ENCODE measurements at places on chromosomes 3 and 15.

DNA sequence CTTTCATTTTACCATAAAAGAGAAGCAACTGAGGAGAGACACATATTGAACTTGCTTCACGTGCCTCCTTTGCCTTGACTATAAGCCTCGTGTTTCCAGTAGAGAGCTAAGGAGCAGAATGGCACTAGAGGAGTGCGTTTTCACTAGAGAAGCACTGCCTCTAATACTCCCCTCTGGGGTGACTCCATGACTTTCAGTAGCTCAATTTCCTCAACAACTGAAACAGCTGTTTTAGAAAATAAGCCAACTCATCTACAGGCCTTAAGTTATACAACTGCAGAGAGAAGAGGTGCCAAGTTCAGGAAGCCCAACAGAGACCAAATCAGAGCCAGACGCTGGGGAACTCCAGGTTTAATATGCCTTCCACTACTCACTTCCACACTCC, 1.9 kb downstream of the UBP1 start:
- peak; percentile 76 for DNase-seq

DNA sequence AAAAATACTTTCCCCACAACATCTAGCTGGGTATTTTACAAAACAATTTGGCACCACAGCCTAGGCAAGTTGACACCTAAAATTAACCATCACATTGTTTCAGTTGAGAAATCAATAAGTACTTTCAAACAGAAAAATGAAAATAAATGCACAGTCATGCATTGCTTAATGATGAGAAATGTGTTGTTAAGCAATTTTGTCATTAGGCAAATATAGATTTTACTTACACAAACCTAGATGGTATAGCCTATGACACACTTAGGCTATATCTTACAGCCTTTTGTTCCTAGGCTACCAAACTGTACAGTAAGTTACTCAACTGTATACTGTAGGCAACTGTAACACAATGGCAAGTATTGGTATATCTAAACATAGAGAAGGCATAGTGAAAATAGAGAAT, 608.6 kb upstream of the BCHE start:
- DNase-seq, result no peak

DNA sequence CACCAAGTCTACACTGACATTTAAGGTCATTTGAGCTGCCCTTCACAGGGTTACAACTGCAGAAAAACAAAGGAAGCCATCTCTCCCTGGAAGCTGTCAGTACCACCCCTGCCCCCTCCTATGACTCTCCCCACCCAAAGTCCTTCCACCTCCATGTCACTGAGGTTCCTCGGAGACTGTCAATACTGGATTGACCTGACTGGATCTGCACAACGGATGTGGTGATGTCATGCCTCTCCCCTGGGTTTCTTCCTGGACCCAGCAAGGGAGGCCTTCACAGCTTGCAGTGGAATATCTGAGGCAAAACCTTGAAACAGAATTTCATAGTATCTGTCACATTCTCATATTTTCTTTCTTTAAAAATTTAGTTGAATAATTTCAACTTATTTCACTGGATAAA, 153.5 kb downstream of the CLSTN2 start:
- no peak for DNase-seq

DNA sequence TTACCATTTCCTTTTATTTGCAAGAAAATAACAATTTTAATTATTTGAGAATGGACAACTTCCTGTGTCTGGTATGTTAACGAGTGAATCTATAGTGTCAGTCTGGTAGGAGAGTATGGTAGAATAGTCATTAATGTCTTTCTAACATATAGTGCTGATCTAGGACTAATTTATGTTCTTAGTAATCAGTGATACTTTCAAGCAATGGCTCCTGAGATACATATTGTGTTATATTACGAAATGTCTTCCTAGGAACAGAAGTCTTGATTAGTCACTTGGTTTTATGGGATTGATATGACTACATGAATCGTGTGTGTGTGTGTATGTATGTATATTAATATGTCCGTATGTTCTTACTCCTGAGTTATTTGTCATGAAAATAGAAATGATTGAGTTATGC, 66.6 kb upstream of the PAQR5 start:
- DNase-seq, result peak; percentile 57

DNA sequence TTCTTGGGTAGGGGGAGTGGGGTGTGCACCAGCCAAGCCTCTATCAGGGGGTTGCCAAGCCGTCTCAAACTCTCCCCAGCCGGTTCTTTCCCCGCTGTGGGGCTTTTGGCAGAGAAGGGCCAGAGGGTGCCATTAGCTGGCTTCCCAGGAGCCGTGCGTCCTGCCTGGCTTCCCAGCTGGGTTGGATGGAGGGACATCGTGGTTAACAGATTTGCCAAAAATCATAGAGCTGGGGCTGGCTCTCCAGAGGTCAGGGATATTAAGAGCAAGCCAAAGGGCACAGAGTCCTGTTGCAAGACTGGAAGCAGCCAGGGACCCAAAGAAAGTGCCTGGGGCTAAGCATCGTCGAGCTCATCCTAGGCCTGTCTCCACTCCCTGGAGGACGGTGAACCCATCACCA, 104.6 kb upstream of the HES1 start:
- DNase-seq, result no peak

DNA sequence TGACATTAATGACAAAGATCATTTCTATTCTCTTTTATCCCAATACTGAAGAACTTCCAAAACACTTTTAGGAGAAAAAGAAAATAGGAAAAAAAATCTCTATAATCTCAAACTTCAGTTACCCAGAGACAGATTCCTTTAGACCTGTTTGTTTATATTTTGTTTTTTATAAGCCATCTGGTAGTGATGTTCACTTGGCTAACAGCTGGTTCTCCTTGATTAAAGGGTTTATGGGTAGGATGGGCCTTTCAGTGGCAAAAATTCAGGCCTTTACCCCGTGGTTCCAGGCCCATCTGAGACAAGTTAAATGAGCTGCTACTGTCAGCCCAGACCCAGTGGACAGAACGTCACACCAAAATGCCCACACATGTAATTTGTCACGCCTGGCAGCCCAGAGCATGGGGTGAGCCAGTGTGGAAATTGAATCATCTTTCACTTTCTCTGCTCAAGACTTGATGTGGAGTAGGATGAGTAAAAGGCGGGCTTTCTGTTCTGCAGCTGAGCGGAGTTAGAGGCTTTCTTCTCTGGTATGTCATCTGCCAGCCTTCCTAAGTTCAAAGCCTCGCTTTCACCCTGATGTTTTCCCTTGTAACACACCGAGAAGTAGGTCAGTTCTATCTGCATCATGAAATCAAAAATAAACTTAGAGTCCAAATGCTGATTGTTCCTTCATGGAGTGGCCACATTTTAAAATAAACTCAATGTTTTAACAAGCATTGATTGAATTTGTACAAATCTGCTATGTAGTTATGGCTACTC, 62.5 kb upstream of the SKOR1 start:
- peak; percentile 76 for DNase-seq

DNA sequence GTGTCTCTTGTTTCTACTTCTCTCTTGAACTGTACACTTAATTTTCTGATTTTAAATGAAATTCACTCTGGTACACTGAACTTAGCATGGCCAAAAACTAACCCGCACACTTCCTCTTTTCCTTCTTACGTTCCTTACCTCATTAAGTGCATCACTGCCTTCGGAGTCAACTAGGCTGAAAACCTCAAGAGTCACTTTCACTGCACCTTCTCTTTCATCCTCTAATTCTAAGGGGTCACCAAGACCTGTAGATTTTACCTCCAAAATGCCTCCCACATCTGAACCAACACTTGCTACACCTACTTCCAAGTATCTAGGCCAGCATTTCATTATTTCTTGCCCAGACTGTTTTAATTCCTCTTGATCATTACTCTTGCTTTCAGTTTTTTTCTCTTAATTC, 6.6 kb downstream of the CBLB start:
- no peak for DNase-seq

GRCh38 chr3:45786801-45787495, 9.4 kb downstream of the SLC6A20 start:
- DNase-seq, result no peak

- no peak for DNase-seq
These were observed 185.2 kb upstream of the TSC22D2 start for GRCh38 chr3:150222691-150223489.

DNA sequence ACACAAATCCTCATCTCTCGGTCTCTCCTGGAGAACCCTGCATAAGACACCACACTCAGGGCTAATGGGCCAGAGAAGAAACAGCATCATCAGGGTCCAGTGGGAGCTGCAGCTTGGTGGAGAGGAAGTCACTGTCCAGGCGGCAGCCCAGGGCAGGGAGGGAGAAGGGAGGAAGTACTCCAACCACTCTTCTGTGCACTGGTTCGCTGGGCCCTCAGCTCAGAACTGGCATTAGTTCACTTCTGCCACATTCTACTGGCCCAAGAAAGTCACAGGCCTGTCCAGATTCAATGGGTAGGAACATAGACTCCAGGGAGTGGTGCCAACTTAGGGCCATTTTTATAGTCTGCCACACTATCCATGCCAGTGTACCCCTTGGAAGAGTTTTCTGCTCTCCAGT, 169.0 kb downstream of the ABHD5 start:
- no peak for DNase-seq

DNA sequence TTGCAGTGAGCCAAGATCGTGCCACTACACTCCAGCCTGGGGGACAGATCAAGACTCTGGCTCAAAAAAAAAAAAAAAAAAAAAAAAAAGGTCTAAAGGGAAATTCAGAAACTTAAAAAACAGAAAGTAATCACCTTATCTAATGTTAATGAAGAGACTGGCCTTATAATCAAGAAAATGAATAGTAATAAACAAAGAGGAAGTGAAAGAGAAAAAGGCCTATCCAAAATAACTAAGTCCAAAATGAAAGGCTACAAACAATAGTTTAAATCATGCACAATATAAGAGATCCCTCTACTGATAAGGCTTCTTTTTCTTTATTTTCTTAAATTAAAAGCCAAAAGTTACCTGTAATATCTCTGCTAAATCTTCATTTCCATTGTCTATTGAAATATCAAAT, 37.1 kb upstream of the HDC start:
- DNase-seq, result no peak

DNA sequence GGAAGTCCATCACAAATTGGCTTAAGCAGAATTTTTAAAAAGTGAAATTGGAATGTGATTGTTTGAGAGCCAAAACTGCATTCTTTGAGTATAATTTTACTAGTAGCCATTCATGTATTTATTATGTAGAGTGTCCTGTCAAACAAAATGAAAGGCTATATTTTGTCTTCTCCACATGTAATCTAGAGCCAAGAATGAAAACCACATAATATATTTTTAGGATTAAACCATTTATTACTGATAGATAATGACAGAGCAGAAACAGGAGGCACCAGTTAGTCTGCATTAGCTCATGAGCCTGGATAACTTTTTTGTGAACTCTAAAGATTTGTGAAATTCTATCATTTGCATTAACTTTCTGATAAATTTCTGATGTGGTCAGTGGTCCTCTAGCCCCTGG, 130.2 kb downstream of the FILIP1L start:
- DNase-seq, result no peak

DNA sequence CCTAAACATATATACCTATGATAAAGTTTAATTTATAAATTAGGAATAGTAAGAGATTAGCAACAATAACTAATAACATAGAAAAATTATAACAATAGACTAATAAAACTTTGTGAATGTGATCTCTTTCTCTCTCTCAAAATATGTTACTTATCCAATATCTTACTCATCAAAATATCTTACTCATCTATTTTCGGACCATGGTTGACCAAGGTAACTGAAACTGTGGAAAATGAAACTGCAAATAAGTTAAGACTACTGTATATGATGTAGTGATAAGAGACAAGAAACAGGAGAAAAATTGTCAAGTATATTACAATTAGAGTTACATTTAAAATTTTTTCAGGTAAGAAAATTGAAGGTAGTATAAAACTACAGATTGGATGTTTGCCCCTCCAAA, 19.2 kb downstream of the MAP3K13 start:
- DNase-seq, result no peak

- no peak for DNase-seq
These were observed 481.4 kb downstream of the NSUN3 start for GRCh38 chr3:94544131-94544789.

GRCh38 chr15:71091601-71092000, 23.7 kb upstream of the THSD4 start:
- no peak for DNase-seq

DNA sequence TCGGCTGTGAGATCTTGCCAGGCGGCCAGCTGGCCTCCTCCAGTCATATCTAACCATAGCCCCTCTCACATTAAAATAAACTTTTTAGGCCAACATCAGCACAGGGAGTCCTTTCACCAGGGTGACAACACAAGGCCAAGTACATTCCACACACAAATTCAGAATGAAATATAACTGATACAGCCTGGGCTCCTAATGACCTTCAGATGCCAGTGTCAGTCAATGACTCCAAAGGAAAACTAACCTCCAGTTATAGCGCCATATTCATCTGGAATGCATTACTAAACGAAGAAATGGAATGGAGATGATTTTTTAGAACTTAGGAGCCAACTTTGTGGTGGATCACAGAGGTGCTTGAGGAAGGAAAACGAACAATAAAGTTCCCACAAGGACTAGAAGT, 205.4 kb downstream of the GREM1 start:
- DNase-seq, result no peak

GRCh38 chr3:106025151-106025722, 156.4 kb upstream of the CBLB start:
- DNase-seq, result peak; percentile 32

GRCh38 chr3:29181149-29181780, 99.6 kb upstream of the RBMS3 start:
- DNase-seq, result no peak

DNA sequence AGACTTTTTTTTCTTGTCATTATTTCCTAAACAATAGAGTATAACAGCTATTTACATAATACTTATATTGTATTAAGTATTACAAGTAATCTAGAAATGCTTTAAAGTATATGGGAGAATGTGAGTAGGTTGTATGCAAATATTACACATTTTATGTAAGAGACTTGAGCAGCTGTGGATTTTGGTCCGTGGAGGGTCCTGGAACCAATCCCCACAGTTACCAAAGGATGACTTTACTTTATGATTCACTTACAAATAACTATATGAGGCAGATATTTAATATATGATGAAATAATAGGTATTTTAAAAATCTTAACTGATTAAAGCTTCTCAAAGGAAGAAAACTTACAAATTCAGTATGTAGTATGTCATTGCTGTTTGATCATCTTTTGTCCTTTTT, 56.3 kb downstream of the PPP2R3A start:
- peak; percentile 40 for DNase-seq

DNA sequence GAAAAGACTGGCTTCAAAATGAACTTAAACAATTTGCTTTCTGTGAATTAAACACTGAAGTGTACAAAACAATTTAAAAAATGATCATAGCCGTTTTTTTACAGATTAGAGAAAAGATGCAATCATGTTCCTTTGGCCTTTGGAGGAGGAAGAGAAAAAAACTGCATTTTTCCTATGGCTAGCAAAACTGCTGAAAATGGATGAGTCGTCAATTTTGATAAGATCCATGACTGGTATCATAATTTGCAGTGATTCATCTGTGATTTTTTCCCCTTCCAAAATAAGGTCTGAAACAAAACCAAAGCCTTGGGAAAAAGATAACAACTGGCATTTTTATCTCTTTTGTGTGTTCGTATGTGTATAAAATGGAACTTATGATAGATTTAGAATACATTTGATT, 255.6 kb upstream of the SATB1 start:
- no peak for DNase-seq

DNA sequence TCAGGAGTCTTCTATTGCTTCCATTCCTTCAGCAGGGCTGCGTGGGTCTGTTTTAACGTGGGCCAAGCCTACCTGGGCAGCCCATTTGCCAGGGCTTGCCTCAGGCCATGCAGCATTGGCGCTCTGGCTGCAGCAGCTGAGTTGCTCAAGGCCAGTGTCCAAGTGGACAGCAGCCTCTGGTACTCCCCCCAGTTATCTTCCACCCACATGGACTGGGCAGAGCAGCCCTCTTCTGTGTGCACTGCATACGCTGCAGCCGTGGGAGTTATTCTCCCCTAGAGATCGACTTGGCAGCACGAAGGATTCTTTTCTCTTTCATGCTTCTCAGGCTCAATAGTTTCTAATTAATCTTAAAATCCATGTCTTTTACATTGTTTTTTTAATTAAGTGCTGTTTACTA, 6.9 kb upstream of the CAPN3 start:
- DNase-seq, result no peak

All from GM23248 (cell line).